ENCODE measurements at places on chromosomes 7 and 10. TPM values are rescaled to one million over a fixed set of nuclear protein-coding genes. Genes with fewer than 3 reads are reported as not detected.

Gene TFPI2
- total RNA-seq, result not detected

Gene EEF1AKMT2
- 22.8 TPM for total RNA-seq

Gene CALML5
- not detected for total RNA-seq

DNA sequence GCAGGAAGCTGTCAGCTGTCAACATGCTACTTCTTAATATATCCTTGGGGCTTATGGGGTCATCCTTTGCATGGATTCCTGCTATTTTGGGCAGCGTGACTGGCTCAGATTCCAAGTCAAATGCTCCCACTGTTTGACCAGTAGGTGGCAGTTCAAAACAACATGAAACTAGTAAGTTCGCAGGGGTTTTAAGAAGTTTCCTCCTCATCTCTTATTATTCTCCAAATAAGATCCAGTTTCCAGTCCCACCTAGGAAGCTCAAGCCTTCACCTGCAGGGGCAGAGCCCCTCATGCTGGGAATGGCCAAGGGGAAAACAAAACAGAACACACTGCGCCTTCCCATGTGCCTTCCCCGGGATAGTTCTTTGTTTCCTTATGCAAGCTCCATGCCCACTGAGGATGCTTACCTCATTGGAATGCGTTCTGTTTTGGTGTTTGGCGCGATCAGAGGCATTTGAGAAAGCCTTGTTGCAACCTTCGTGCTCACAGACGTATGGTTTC is 259.8 kb downstream of the GLI3 start:
- H3K4me1 ChIP-seq, result no peaks in the 10 kb centered on the region
- H3K4me3 ChIP-seq, result no peak overlapping the region
- no peak overlapping the region for H3K27ac ChIP-seq
- H3K36me3 ChIP-seq, result no peaks in the 10 kb centered on the region

Data from activated naive CD8-positive, alpha-beta T cell treated with anti-CD3 and anti-CD28 coated beads, Interleukin-2, amount 10 ng/mL, durations not matched to agents 7 days and 5 days (primary cell).